Motor neuron (in vitro differentiated cells): ENCODE measurements at places on chromosomes 16 and 17.

DNA sequence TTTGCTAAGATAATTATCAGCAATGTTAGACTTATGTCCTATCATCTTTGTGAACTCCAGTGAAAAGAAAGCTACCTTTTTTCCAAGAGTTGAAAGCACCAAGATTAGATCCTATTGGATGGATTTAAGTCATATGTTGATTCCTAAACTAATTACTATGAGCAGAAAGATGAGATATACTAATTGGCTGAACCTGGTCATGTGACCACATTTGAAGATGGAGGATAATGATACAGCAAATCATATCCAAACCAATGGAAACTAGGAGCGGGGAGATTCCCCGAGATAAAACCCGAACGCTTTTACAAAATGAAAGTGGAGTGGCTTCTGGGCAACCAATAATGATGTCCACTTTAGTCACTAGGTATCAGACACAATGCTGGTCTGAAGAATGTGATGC lies 1060.2 kb upstream of the EEF2KMT start:
- no peak for ATAC-seq

GRCh38 chr16:2045965-2046892 lies 1.4 kb downstream of the NTHL1 start:
- ATAC-seq, result no peak

- no peak for ATAC-seq
Measured at GRCh38 chr17:28333083-28333746, 2.1 kb downstream of the IFT20 start.

- ATAC-seq, result peak; percentile 6
Measured at GRCh38 chr17:41695954-41696757, 7.5 kb downstream of the EIF1 start.

- no peak for ATAC-seq
Measured at GRCh38 chr16:27365142-27366089, 36.6 kb upstream of the IL21R start.

DNA sequence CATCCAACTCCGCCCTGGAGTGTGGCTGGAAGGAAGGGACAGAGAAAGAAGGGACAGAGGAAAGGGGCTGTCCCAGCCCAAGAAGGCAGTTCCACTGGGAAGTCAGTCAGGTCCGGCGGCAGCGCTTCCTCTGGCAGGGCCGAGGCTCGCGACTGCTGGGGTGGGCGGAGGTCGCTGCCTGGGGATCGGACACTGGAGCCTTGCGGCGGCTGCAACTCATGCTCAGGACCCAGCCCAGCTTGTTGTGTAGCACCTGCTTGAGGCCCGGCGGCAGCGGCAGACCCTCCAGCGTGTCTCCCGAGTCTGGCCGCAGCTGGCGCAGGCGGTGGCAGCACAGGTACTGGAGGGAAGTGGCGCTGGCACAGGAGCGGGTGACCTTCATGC lies 4.0 kb upstream of the MRPS34 start:
- ATAC-seq, result no peak

DNA sequence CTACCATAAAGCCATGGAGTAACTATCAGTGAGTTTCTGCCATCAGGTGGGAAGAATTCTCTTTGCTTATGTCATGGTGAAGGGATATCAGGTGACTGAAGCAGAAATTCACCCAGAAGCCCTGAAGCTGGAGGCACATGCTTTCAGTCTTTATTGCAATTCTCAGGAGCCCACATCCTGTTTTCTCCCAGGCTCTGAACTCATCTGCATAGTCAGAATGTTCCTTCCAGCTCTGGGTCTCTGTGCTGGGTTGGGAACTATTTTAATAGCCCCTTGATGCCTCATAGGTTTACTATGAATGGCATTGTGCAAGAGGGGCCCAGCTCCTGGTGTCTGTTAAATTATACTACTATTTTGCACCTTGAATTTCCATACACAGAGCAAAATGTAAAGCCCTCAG lies 198.4 kb upstream of the SOX9 start:
- no peak for ATAC-seq

- ATAC-seq, result peak; percentile 25
Measured at GRCh38 chr16:10314811-10315210, 71.0 kb upstream of the ATF7IP2 start.

DNA sequence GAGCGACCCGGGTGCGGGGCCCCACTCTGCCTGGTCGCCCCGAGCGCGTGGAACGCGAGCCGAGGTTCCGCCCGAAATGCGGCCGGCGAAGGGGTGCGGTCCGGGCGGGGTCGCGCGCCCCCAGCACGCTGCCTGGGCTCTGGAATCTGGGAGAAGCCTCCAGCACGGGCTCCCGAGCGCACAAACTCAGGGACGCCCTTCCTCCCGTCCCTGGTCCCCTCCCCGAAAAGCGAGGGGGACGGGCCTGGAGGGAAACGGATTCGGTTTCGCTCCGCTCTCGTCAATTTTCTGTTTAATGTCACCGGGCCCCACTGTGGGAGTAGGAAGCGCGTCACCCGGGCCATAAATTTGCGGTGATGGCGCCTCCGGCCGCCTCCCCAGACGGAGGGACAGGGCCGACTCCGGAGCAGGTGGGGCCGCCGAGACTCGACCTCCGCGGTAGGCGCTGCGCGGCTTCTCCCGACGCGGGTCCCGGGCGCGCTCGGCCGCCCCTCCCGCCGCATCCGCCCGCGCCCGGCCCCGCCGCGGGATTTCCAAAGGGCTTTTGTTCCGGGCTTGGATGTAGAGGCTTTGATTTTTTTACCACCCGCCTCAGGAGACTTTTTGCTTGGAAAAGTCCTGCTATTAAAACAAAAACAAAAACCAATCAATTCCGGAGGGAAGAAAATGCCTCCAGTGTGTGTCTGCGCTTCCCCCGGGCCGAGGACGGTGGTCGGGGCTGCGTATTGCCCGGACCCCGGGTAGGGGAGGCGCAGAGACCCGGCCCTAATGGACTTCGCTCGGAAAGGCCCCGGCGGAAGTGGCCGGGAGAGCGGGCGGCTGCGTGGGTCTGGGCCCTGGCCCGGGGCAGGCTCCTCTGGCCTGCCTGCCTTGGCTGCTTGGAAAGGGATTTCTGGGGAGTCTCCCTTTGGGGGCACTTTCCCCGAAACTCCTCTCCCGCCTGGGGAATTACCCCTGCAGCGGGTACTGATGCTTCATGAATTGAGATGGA lies 7.9 kb upstream of the BAHCC1 start:
- ATAC-seq, result peak; percentile 18

DNA sequence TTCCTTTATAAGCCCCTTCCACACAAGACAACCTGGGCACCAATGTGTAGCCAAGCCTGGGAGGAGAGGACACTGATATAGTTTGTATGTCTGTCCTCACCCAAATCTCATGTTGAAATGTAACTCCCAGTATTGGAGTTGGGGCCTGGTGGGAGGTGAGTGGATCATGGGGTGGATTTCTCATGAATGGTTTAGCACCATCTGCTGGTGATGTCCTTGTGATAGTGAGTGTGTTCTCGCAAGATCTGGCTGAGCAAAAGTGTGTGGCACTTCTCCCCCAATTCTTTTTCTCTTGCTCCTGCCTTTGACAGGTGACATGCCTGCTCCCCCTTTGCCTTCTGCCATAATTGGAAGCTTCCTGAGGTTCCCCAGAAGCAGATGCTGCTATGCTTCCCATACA lies 135.8 kb downstream of the USP31 start:
- no peak for ATAC-seq

DNA sequence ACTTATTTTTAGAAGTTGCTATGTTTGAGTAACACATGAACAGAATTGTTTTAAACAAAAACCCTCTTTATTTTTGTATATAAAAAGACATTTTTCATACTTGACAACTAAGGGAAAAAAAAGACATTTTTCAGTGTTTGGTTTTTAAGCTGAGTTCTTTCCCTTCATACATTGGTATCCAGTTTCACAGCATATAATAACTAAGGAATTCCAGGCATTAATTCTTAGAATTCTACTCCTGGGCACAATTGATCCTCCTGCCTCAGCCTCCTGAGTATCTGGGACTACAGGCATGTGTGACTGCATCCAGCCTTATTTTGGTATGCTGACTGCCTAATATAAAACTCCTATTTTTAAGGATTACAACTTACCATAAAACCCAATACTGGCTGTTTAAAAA lies 8.4 kb downstream of the FBXO47 start:
- ATAC-seq, result no peak

GRCh38 chr16:9138731-9139501 lies 47.5 kb downstream of the HAPSTR1 start:
- peak; percentile 84 for ATAC-seq

GRCh38 chr17:80416260-80416939 lies 1.4 kb downstream of the ENDOV start:
- no peak for ATAC-seq

GRCh38 chr17:2174468-2175293 lies 119.8 kb downstream of the HIC1 start:
- ATAC-seq, result peak; percentile 69

GRCh38 chr16:70520612-70521297 lies 2.6 kb downstream of the COG4 start:
- ATAC-seq, result no peak

DNA sequence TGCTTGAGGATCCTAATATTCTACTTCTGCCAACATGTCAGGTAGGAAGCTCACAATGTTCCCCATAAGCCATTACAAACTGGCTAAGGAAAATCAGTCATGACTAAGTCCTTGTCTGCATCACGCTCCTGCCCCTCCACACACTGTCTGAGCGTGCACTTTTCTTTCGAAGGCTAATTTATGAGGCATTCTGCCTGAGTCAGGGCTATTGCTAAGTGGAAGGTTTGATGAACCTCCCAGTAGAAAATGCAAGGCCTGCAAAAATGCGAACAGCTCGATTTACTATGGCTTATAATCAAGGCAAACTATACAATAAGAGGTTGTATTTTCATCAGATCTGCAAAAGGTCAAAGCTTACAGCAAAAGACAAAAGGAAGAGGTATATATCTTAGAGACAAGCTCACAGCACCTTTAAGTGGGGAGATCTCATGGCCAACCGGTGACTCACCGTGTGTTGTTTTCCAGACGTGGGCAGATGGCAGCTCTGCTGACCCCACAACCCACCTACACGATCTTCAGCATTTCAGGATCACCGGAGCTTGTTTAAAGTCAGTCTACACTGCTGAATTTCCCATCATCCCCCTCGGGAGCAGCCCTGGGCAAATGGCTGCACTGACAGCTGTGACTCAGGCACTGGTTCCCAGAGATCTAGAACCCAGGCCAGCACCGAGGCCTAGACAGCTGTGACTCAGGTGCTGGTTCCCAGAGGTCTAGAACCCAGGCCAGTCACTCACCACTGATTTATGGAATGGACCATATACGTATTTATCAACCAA lies 26.1 kb downstream of the MEAK7 start:
- ATAC-seq, result peak; percentile 97

GRCh38 chr16:22139008-22139407 lies 23.3 kb upstream of the SDR42E2 start:
- no peak for ATAC-seq

DNA sequence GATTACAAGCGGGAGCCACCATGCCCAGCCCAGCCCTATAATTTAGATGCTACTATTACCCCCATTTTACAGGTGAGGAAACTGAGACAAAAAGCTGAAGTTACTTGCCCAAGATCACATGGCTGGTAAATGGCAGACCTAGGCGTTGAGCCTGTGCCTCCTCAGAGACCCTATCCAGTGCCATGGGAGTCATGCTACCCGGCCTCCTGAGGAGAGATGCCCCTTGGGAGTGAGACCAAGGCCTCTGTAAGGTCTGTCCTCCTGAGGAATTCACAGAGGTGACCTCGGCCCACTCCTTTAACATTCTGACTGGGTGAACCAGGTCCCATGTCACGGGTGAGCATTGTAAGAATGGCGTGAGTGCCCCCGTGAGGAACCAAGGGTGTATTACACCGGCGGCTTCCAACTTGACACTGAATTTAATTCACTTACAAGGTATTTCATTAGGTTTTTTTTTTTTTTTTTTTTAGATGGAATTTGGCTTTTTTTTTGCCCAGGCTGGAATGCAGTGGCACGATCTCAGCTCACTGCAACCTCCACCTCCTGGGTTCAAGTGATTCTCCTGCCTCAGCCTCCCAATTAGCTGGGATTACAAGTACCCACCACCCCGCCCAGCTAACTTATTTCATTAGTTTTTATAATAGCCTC lies 95.7 kb downstream of the ABCC6 start:
- peak; percentile 40 for ATAC-seq

DNA sequence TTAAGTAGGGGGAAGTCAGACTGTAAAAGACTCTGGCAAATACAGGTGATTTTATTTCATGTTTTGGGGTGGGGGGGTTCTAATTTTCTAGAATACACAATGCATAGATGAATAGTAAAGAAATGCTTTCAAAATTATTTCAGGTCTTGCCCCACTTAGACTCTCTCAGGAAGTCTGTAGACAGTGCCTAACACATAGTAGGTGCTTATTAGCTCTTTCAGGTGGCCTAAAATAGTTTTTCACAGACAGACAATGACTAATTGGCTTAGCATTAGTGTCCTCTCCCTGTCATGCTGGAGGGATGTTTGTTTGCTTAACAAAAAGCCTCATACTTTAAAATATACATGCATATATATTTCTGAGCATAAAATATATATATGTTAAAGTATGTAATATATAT lies 366.0 kb downstream of the SOX9 start:
- no peak for ATAC-seq

- no peak for ATAC-seq
Measured at GRCh38 chr16:69393898-69394849, 8.4 kb upstream of the TERF2 start.

DNA sequence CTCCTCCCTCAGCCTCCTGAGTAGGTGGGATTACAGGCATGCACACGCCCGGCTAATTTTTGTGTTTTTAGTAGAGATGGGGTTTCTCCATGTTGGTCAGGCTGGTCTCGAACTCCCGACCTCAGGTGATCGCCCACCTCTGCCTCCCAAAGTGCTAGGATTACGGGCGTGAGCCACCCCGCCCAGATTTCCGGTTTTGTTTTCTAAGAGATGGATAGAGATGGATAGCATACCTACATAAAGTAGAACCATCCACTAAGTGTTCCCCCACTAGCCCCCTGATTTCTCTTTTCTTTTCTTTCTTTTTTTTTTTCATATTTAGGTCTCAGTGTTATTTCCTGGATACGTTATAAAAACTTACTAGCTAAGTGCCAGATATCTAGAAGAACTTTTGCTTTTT lies 2.0 kb downstream of the WSB1 start:
- ATAC-seq, result no peak

GRCh38 chr17:77392376-77393273 lies 251.9 kb downstream of the SEC14L1 start:
- ATAC-seq, result no peak

GRCh38 chr16:2611499-2611862 lies 70.8 kb upstream of the KCTD5 start:
- no peak for ATAC-seq

DNA sequence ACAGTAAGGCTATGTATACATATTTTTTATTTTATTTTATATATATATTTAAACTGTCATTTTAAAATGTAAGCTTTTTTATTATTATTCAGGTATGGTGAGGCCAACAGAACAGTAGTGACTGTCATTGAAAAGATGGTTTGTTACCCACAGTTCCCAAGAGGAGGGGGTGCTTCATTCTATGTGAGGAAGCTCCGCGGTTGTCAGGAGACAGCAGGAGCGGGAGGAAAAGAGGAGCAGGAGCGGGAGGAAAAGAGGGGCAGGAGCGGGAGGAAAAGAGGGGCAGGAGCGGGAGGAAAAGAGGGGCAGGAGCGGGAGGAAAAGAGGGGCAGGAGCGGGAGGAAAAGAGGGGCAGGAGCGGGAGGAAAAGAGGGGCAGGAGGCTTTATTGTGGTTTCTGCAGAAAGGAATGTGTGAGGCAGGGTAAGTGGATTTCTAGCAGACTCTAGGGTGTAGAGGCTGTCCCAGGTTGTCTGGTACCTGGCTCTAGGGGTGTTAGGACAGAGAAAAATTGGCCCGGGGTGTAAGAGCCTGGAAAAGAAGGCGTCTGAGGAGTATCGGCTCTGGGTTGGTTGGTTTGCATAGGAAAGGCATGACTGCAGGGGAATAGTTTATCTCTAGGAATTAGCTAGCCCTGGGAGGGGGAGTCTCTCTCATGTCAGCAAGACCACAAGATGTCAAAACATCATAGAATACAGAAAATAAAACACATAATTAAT lies 64.0 kb downstream of the GP2 start:
- ATAC-seq, result no peak
